ENCODE measurements at places on chromosomes 6 and 20.

GRCh38 chr20:51184289-51184688, 161.4 kb upstream of the KCNG1 start:
- no peak for DNase-seq

- DNase-seq: no peak
Measured at GRCh38 chr6:149228311-149228955, 89.1 kb upstream of the TAB2 start.

DNA sequence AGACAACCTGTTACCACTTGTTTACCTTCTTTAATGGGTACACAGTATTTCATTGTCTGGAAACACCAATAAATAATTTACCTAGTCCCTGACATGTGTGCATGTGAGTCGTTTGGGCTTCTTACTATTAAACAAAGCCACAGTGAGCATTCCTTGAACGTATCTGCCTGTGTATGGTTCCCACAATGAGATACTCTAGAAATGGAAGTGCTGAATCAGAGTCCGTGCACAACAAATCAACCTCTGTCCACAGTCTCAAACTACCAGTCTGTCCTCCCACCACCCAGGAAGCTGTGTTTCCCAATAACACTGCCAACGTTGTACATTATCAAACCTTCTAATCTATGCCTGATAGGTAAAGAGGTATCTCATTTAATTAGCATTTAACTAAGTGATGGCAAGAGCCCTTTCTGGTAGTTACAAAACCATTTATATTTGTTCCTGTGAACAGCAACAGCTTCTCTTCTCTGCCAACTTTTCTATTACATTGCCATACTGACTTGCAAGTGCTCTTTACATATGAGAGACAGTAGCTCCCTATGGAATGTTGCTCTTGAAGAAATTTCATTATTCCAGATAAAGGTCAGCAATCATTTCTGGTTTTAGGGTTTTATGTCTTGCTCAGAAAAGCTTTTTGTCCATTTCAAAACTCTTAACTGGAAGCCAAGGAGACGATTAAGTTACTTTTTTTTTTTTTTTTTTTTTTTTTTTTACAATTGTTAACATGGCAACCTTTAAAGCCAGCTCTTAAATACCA, 14.7 kb downstream of the JAG1 start:
- DNase-seq: no peak

GRCh38 chr20:9978397-9979004, 56.3 kb upstream of the ANKEF1 start:
- peak; percentile 93 for DNase-seq

DNA sequence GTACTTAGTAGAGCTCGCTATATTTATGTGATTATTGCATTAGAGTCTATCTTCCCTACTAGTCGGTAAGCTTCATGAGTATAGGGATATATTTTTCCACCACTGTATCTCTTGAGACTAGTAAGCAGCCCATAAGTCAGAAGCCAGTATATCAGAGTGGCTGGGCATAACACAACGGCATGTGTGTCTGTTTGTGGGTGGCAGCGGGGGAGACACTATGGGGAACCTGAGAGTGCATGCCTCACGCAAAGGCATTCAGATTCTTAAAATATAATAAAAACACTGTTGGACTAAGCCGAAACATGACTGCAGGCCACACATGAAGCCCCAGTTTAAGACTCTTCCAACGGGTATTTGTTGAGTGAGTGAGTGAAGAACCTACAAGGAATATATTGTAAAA, 8.0 kb downstream of the KCNS1 start:
- DNase-seq: no peak

- no peak for DNase-seq
Measured at GRCh38 chr6:163862701-163863100, 448.2 kb downstream of the QKI start.

DNA sequence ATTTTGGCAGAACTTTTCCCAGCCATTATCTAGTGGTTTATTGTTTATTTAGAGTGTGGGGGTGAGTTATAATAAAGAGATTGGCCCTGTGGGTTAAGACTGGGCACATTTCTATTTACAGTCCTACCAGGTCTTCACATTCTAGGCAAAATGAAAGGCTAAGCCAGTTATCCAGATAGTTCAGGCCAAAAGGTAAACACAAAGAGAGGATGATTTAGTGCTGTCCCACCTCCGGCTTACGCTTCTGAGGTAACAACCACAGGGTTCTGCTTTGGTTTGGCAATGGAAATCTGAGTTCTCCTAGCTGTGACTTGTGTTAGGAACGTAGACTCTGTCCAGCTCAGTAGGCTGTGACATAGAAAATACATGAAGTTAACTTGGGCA, 50.3 kb upstream of the PTPRK start:
- no peak for DNase-seq
